ENCODE measurements at places on chromosomes 7 and 10.

DNA sequence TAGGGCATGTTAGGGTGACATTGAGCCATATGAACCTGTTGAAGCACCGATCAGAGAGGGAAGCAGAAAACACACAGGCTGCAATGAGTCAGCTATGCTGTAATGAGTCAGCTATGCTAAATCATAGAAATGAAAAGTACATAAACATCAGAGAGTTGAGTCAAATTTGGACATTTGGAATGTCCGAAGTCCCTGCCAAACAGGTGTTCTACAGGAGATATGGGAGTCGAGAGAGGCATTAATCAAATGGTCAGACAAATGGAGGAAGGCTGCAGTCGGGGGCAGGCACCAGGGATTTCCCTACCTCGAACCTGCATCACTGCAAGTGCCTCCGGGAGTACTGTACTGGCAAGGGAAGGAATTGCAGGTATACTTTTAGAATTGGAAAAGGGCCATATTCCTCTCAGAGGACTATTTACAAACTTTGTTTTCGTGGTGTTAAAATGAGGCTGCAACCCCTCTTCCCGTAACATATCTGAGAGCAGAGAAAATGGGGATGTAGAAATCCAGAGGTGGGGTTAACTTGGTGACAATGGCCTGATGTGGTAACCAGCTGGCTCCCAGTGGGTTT lies 8.8 kb upstream of the ZC3HAV1 start:
- DNase-seq: peak; percentile 62

DNA sequence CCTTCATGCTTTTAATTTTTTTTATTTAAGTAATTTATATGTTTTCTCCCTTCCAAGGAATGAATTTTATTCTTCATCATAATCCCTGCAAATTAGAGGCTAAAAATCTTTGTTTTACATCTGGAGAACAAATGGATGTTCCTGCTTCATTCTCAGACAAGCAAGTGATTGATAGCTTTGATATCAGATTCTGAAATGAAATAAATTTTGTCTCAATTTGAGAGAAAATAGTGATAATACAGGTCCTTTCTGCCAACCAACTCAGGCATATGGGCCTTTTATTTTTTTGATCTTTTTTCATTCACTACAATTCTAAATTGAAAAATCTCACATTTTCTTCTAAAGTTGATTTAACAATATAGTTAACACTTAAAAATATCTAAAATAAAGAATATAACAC lies 427.1 kb downstream of the EXOC4 start:
- DNase-seq: no peak

DNA sequence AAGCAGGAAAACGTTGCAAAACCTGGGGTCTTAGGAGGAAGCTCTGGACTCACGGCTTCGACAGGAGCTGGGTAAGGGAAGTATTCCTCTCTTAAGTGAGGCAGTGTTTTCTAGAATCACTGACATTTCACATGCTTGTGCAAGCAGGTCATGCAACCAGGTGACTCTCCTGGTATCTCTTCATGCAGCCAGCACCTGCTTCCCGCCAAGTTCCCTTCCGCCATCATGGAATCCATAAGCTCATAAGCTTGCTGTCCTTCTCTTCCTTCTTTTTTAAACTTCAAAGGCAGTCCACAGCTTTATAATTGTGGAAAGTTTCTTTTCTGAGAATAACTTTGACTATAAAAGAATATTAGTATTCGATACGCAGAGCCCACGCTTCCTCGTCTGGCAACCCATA lies 256.1 kb downstream of the TCERG1L start:
- no peak for DNase-seq

DNA sequence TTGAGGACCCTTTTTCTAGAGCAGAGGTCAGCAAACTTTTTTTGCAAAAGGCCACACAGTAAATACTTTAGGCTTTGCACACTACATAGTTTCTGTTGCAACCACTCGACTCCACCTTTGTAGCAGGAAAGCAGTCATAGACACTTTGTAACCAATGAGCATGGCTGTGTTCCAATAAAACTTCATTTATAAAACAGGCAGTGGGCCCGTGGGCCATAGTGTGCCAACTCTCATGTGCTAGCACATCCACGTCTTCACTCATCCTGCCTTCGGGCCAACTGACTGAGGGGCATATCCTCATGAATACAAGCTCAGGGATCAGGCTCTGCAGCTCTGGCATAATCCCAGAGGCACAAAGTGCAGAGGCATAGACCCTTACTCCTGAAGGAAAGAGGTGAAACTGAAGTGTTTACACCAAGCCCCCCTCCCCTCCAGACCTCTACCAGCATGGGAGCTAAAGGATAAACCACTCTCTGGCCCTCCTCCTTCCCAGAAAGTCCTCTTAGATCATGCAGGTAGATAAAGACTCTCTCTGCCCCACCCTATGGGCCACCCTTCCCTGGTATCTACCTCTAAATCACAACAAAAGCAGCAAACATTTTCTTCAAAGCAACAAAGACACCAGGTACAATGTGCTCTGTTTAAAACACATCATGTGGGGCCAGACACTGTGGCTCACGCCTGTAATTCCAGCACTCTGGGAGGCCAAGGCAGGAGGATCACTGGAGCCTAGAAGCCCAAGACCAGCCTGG lies 71.0 kb downstream of the DLG5 start:
- DNase-seq: no peak

GRCh38 chr7:108002726-108003598 lies at the start of gene LAMB1:
LAMB1 (minus strand) TSS chr7:108003161; CDS start chr7:108002885, 276 bp downstream.
- DNase-seq: no peak

GRCh38 chr10:44960482-44961229 lies 1.1 kb downstream of the RASSF4 start:
- no peak for DNase-seq

GRCh38 chr7:41870461-41871138 lies 167.7 kb upstream of the INHBA start:
- no peak for DNase-seq

GRCh38 chr7:101957744-101958525 lies 140.5 kb downstream of the CUX1 start:
- DNase-seq: no peak

DNA sequence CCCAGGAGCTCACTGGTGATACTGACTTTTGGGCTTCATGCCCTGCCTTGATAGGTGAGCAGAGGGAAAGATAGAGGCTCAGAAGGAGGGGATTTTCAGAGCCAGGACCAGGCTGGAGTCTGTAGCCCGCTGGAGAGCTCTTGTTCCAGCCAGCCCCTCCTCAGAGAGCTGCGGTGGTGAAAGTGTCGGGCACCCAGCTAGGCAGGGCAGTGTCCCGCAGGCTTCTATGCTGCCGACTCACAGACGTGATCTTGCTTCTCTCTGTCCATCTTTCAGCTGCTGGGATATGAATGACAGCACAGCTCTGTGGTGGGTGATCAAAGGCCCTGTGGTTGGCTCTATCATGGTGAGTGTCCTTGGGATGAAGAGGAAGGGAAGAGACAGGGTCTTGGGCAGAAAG lies 35.2 kb downstream of the ADCYAP1R1 start:
- no peak for DNase-seq

DNA sequence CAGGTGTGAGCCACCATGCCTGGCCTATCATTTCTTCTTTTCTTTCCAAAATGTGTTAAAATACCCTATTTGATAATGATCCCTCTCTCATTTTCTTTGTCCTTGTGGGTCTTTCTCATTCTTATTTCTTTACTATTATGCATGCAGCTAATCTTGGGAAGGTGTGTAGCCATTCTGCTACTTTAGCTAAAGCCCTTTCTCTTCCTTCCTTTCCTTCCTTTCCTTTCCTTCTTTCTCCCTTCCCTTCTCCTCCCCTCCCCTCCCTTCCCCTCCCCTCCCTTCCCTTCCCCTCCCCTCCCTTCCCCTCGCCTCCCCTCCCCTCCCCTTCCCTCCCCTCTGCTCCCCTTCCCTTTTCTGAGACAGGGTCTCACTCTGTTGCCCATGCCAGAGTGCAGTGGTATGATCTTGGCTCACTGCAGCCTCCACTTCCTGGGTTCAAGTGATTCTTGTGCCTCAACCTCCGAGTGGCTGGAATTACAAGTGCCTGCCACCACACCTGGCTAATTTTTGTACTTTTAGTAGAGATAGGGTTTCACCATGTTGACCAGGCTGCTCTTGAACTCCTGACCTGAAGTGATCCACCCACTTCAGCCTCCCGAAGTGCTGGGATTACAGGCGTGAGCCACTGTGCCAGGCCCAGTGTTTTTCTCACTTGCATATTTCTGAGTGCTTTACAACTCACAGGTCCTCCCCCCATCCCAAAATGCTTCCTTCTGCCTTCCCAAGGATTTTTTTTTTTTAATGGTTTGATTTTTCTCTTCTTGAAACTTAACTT lies 42.3 kb downstream of the HIP1 start:
- no peak for DNase-seq

DNA sequence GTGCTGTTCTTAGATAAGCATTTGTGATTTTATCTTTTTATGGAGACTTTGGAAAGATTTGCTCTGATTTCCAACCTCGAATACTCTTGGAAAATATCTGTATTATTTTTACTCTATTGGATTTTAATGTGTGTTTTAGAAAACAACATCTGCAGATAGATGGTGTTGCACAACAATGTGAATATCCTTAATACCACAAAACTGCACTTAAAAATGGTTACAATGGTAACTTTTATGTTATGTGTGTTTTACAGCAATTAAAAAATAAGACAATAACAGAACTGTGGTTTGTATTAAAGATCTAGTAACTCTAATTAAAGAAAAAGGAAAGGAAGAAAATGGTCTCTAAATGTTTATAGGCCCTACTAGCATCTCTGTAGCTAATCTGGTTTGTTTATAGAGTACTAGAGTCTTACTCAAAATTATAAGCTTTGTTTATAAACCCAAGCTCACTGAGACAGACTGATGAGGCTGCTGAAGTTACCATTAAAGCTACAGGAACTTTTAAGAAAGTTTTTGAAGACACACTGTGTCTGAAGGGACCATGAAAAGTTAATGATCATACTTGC lies 74.6 kb upstream of the CC2D2B start:
- DNase-seq: no peak

DNA sequence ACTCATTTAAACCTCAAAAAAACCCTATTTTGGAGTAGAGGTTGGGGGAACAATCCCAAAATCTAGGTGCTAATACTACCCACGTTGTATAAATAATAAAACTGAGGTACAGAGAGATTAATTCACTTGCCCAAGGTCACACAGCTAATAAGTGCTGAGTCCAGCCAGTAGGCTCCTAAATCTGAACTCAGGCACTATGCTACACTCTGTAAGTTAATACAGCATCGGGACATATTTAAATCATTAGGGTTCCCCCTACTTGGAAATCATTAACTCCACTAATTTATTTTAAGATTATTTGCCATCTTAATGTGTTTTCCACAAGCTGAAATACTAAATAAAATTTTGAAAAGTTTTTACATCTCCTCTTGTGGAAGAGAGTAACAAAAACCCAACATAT lies 24.2 kb downstream of the PIP4K2A start:
- DNase-seq: no peak

- no peak for DNase-seq
Observed at GRCh38 chr10:112131996-112132395, 51.6 kb downstream of the GPAM start.

DNA sequence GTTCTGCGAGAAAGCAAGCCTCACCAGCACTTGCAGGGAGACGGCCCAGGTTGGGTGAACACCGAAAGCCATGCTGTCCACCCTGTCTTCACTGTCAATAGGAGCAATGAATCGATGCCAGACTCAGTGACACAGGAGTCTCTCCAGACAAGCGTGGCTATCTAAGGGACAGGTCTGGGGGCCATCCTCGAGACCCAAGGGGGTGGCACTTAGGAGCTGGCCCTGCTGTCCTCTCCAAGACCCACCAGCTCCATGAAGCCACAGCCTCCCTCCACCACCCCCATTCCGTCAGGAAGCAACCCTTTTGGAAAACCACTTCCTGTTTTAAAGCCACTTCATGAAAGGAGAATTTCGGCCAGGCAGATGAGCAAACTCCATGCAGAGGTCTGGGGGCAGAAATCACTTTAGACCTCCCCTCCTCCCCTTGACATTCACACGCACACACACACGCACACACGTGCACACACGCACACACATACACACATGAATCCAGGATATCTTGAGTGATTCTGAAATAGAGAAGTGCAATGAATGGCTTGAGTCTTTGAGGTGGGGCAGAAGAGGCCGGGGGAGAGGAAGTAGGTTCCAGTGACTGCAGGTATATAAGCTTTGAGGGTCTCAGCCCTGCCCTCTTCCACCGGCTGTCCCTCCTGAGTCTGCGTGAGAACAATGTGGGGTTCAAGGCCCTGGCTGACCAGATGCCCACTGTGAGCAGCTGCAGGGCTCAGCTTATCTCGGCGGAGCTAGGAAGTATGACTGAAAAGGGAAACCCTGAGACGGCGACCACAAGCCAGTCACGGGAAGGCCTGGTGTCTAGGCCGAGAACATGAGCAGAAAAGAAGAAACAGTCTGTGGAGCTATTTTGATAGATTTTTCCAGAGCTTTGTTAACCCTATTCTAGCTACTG lies 25.0 kb downstream of the RGS10 start:
- DNase-seq: peak; percentile 51

All from CD4-positive, alpha-beta T cell treated with Interleukin-2 at 100 ng/mL for 4 hours (primary cell).